HT1080 (cell line): ENCODE measurements at places on chromosomes 5 and 9. TPM values are rescaled to one million over a fixed set of nuclear protein-coding genes. Genes with fewer than 3 reads are reported as not detected.

SLIT3 gene
- 0.08 and 0.23 TPM in 2 replicates for total RNA-seq

ALDH7A1 gene
- total RNA-seq = 25.0 and 46.2 TPM in 2 replicates

BTNL8 gene
- 0.18 TPM in 1 of 2 replicates, not detected in the other for total RNA-seq

ZER1 gene
- total RNA-seq = 6.6 and 12.3 TPM in 2 replicates

SLC34A3 gene
- total RNA-seq = not detected in 2 replicates

TNC gene
- 44.5 and 45.8 TPM in 2 replicates for total RNA-seq

HTR1A gene
- not detected in 2 replicates for total RNA-seq
